Stimulated activated CD4-positive, alpha-beta T cell treated with anti-CD3 and anti-CD28 coated beads, Interleukin-15, amount 100 ng/mL, for 24 hours (primary cell): ENCODE measurements at places on chromosomes 6 and 20.

- DNase-seq = no peak
Observed at GRCh38 chr6:135325624-135326424, 144.7 kb downstream of the MYB start.

- no peak for DNase-seq
Observed at GRCh38 chr20:48705240-48706115, 122.3 kb downstream of the PREX1 start.

DNA sequence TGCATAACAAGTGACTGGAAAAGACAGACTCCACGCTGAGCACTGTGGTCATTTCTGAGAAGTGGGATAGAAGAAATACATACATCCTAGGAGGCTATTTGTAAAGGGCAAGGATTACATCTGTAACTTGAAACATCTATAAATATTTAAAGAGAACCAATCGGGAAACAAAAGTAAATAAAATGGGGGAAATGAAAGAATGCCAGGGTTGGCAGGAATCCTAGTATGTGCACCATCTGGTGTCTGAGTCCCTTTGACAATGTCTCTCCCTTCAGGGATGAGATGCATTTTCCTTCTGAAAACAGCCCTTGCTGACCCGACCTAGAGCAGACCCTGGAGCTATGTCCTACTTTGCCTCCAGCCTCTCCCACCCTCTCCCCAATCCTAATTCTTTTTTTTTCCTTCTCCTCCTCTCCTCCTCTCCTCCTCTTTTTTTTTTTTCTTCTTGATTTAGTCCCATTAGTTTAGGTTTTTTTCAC is 53.2 kb downstream of the VSTM2L start:
- no peak for DNase-seq

DNA sequence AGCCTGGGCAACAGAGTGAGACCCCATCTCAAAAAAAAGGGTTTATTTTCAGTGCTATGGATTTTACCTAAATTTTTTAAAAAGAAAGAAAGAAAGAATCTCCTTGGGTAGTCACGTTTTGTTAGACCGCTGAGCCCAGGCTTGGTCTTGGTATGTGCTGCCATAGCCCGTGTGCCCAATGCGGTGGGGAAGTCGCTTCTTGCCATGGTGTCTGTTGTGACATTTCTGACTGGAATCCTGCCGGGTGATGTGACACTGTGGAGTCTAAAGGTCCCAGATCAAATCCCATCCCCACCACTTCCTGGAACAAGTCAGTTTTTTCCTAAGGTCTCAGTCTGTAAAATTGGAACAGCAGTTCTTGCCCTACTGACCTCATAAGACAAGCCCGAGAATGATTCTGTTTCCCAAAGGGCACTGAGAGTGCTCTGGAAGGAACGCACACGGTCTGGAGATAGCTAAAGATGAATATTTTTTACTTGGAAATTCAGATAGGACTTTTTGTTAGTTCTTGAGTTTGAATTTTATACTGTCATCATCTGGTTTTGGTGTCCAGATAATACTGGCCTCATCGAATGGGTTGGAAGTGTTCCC is 225.8 kb downstream of the EYA2 start:
- DNase-seq = no peak

- DNase-seq = peak; percentile 9
Observed at GRCh38 chr20:32062776-32063170, 10.7 kb downstream of the HCK start.

GRCh38 chr6:166603043-166603690 is 16.7 kb upstream of the RAMACL start:
- DNase-seq = no peak
